ENCODE measurements at places on chromosomes 1 and 21.

GRCh38 chr1:23561076-23561812 lies 1.9 kb upstream of the ID3 start:
- no peak for DNase-seq

- no peak for DNase-seq
Observed at GRCh38 chr1:208450958-208451357, 206.8 kb upstream of the PLXNA2 start.

GRCh38 chr1:64936956-64937355 lies 29.4 kb downstream of the JAK1 start:
- no peak for DNase-seq

- no peak for DNase-seq
Observed at GRCh38 chr1:161787355-161787754, 21.2 kb downstream of the ATF6 start.

DNA sequence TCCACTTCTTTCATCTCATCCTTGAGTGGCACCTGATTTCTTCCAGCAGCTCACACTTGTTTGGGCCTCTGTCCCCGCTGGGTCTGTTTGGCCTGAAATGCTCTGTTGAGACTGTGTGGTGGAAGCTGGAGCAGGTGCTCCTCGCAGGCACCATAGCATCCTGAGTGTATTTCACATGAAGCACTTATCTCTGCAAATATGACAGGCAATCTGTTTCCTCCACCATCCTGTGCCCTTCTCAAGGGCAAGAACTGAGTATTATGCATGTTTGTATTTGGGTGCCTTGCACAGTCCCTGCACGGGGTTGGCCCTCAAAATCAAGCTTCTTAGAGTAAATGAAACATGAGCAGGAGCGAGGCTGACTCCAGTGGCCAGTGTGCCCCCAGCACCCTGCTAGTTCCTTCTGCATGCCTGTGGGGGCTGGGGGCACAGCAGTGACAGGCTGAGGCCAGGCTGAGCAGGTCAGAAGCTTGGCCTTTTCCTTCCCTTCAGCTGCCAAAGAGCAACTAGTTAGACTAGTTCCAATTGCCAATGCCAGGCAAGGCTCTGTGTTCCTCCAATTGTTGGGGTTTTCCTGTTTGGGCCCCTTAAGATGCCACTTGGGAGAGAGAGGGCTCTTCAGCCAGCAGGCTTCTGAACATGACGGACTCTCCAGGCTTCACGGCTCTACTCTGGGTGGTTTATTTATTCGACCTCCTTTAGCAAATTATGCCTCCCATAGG lies 129.6 kb upstream of the ATP1A1 start:
- DNase-seq: no peak

DNA sequence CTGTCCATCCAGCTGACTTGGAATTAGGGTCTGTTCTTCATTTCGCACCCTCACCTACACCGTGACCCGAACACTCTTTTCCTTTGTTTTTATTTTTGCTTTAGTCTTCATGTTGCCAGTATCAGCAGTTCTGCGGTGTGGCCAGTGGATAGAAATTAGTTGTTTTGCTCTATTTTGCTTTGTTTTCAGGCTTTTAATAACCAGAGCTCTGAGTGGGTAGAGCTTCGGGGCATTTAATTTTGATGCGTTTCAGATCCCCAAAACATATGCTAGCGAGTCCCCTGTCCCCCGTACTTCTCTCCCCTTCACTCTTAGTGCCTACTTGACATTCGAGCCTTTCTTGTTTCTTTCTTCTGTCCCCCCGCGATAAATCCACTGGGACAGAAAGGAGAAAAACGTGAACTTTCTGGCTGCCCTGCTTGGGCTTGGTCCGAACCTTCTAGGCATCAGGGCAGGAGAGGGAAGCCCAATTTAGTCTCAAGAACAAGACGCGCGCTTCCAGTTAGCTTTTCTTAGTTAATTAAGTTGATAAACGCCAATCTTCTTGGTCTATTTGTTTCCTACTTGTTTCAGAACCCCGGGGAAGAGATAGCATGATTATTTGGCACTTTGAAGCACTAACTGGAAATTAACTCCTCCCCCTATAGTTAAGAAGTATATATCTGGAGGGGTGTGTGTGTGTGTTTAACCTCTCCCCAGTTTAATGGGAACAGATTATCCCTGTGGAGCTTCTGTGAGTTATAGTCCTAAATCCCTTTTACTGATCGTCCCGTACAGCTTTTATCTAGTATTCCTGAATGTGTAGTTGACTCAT lies 839 bp downstream of the SWT1 start:
- DNase-seq: no peak

DNA sequence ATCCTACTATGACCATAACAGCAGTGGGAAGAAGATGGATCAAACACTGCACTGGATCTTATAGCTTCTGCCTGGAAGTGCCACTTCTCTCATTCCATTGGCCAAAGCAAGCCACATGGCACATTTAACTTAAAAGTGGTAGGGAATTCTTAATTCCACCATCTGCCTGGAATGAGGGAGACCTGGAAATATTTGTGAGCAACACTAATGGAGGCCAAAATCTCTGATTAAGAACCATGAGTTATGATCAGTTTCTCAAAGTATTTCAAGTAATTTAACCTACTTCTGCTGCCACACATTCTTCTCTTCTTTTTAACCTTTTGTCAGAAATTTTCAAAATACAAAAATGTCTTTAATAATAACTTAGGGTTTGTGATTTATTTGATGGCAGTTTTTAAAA lies 154.0 kb upstream of the C1orf87 start:
- DNase-seq: no peak

GRCh38 chr1:111236379-111236778 lies 8.9 kb downstream of the CHI3L2 start:
- no peak for DNase-seq

GRCh38 chr1:30110846-30111245 lies 612.5 kb downstream of the MATN1 start:
- no peak for DNase-seq

DNA sequence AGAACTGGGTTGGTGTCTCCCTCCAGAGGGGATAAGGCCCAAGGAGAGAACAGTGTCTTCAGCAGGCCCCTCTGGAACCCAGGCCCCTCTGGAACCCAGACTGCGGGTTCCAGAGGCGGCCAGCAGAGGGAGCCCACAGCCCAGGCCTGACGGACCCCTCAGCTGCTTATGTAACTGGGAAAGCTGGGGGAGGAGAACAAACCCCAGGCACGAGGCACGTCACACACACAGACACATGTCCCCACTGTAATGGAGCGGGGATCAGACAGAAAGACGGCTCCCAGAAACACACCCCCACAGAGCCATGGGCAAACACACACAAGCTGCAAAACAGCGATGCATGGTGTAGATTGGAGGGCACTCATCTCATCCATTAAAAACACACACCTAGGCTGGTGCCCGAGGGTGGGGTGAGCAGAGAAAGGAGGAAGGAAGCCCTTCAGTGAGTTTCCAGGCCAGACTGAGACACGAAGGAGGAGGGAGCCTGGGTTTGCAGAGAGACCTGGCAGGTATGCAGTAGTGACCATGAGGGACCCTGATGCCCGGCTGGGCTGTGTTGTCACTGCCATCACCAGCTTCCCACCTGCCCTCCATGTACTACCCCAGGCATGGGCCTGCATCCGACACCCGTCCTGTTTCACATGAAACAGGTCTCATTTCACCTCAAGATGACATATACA lies 2.8 kb upstream of the IGSF8 start:
- peak; percentile 77 for DNase-seq

DNA sequence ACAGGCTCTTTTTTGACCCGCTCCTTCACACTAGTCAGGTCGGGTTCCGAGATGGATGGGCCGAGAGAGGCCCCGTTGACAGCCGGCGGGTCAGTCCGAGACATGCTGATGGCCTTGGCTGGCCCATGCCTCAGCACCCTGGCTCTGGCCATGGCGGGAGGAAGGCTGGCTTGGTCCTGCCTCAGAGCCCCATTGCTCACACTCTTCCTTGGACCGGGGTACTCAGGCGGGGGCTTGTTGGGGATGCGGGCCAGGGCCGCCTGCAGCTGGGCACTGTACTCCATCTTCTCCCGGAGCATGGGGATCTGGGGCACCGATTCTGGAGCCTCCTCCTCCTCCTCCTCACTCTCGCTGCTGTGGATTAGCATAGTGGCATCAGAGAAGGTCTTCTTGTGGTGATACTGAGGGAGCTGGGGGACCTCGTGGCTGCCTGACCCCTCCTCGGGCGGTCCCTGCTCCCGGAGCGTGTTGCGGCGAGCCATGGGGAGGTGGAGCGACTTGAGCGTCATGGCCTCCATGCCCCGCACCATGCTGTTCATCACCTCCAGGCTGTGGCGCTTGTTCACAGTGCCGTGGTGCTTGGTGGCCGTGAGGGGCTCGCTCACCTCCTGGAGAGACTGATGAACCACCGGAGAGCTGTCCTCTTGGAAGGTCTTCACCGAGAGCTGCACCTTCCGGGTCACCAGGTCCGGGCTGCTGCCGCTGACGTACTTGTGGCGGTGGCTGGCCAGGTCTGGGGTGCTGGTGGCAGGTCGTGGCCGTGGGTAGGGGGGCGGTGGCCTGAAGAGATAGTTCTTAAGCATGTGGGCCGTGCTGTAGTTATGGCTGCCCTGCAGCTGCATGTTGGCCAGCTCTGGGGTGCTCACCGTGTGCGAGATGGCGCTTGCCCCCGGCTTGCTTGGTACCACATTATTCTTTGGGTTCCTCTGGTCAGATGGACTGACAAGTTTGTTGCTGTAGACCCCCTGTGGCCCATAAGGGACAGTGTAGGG lies 102.7 kb downstream of the SMYD2 start:
- DNase-seq: no peak

- no peak for DNase-seq
Observed at GRCh38 chr1:154714638-154715037, 106.7 kb upstream of the ADAR start.

- DNase-seq: no peak
Observed at GRCh38 chr1:73839922-73840321, 358.1 kb downstream of the LRRIQ3 start.

DNA sequence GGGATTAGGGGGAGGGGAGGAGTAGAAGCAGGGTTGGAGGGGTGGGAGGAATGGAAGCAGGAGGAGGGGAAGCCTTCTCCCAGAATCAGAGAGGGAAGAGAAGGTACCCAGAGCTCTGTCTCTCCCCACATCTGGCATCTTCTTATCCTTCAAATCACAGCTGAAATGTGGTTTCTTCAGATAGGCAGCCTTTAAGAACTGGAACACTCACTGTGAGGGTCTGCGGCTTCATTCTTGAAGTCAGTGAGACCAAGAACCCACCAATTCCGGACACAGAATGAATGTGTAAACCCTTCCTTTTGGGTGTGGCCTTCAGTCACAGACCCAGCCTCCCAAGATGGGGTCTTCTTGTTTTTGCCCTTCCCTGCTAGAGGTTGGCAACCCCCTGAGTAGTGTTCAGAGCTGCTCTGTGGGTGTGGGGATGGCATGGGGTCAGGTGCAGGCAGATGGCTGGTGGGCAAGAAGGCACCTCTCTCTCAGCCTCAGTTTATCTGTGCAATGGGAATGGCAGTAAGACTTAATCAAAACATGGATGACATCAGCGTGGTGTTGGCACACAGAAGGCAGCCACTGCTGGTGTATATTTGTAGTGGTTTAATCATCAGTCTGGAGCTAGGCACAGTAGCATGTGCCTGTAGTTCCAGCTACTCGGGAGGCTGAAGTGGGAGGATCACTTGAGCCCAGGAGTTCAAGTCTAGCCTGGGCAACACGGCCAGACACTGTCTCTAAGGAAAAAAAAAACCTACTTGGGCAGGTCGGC lies 7.2 kb downstream of the FAAH start:
- no peak for DNase-seq

DNA sequence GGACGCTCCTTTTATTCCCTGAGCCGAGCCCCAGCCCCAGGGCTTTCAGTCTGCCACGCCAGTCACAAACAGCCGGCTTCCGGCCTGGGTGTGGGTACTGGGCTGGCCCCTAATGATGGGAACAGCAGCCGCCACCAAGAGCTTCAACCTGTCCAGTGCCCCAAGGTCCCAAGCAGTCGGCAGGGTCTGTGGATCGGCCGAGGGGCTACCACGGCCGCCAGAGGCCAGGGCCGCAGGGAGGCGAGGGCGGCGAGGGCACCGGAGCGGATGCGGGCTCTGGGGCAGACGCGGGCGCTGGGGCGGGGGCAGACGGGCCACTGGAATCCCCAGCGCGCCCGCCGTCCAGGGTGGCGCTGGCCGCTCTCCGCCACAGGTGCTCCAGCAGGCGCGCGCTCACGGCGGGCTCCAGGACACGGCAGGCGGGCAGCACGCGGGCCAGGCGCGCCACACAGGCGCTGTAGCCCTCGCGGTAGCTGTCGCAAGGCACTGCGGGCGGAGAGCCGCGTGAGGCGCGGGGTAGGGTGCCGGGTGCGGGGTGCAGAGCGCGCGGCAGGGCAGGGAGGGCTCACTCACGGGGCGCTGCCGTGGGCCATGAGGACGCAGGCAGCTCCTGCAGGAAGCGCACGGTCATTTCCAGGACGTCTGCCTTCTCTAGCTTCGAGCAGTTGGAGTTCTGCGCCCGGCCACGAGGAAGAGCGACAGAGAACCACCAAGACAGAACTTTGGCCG lies 887 bp downstream of the HES2 start:
- DNase-seq: no peak

GRCh38 chr1:231828182-231828920 lies 201.8 kb downstream of the DISC1 start:
- no peak for DNase-seq

DNA sequence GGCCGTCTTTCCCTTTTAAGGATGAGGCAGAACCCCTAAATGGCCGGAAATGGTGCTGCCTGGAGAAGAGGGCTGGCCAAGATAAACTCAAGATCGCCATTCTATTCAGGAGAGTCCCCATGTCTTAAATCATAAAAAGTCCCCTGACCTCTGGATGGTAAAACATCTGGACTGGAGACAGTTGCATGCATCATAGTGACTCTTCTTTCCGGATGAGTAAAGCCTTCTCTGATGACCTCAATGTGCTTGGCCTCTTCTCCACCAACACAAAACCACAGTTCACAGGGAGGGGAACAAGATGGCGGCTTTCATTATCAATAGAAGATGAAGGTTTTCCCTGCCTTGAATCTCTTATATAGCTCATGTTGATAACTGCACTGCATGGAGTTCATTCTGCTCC lies 27.5 kb upstream of the H6PD start:
- no peak for DNase-seq

DNA sequence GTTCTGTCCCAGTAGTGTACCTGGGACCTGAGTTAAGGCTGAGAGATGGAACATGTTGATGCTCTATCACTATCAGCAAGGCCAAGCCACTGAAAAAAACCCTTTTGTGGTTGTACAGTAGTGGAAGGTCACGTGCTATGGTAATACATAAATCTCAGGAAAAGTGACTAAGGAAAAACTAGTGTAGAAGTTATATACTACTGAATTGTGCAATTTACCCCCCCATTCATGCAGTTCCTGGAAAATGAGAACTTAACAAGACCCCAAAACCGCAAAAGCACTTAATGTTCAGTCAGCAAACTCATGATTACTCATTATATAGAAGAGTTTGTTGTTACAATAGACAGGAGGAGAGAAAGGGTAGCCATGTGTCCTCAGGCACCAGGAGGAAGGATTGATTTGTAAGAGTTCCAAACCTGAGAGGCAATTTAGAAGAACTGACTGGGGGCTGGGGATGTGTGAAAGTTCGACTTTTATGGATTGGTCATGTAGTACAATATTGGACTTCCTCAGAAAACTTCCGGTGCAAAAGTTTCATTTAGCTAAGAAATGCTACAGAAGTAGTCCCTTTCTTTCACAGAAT lies 91.6 kb downstream of the RGL1 start:
- DNase-seq: no peak

GRCh38 chr1:8419861-8420260 lies 101.9 kb downstream of the SLC45A1 start:
- no peak for DNase-seq

All from stimulated activated naive CD4-positive, alpha-beta T cell (primary cell).